ENCODE measurements at places on chromosomes 4 and X.

- DNase-seq: no peak
Measured at GRCh38 chrX:130626521-130626920, 224.7 kb downstream of the RBMX2 start.

GRCh38 chr4:162911349-162911748 is 255.3 kb downstream of the NAF1 start:
- no peak for DNase-seq

GRCh38 chr4:20288047-20288650 is 36.4 kb downstream of the SLIT2 start:
- DNase-seq: no peak

DNA sequence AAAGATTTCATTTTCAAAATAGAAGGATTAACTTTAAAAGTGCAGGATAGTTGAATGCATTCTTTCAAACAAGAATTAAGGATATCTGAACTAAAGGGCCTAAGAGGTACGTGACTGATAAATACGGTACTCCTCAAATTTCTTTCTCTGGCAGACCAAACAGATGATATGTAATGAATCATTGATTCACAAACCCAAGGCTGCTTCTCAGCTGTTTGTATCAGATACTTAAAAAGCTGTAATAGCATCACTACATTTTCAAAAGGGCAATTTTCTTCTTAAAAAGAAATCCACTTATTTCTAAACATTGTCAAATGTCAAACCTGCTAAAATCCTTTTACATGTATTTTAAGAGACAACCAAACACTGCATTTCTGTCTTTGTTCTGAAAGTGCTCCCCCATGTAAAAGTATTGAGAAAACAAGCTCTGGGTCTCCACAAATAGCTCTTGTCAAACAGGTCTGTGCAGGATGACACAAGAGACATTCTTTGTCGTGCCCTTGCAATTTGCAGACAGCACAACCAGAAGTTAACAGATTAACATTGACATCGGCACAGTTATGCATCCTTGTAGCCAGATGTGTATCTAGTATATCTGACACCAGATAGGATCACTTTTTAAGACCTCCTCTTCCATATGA is 82.0 kb downstream of the MANBA start:
- DNase-seq: no peak

DNA sequence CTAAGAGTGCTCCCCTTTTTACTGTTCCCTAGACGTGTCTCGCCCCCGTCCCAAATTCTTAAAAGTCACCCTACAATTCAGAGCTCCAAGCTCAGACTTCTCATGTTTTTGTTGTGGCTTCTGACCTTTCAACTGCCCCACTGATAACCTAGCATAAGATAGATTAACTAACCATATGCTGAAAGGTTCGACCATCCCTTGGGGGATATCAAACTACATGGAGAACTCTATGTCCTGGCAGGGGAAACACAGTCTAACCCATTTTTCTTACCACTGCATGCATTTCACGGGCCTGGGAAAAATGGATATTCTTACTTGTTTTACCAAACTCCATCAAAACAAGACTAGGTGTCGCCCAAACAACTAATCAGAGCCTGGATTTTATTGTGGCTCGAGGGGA is 236.4 kb upstream of the MID1 start:
- DNase-seq: no peak

DNA sequence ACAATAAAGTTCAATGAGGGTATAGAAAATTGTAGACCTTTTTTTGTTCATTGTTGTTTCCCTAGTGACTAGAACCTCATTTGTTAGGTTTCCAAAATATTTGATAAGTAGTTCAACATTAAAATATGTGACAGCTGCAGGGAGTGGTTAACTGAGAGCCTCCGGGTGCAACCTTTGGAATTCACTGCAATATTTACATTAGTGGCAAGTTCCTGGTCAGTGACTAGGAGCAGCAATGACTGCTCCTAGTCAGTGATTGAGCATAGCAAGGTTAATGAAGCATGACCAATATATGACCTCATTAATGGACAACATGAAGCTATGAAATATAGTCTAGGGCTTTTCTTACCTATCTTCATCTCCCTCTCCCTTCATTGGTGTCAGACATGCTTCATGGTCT is 65.8 kb upstream of the FAM47A start:
- no peak for DNase-seq

- no peak for DNase-seq
Measured at GRCh38 chrX:68945081-68945602, 116.3 kb downstream of the EFNB1 start.

- peak; percentile 23 for DNase-seq
Measured at GRCh38 chrX:1450361-1451161, 2.1 kb downstream of the ASMTL start.

GRCh38 chr4:76831711-76832373 is 66.1 kb downstream of the SOWAHB start:
- no peak for DNase-seq

GRCh38 chr4:7059662-7060061 is 8.2 kb downstream of the GRPEL1 start:
- no peak for DNase-seq

- DNase-seq: no peak
Measured at GRCh38 chr4:122027203-122027602, 75.3 kb upstream of the TRPC3 start.

GRCh38 chrX:6067600-6067999 is 161.1 kb downstream of the NLGN4X start:
- no peak for DNase-seq

- peak; percentile 48 for DNase-seq
Measured at GRCh38 chr4:2417765-2418649, at the start of gene ZFYVE28. TSS of gene ZFYVE28 (minus strand) at chr4:2418645. CDS start at chr4:2418323, 322 bp downstream.

DNA sequence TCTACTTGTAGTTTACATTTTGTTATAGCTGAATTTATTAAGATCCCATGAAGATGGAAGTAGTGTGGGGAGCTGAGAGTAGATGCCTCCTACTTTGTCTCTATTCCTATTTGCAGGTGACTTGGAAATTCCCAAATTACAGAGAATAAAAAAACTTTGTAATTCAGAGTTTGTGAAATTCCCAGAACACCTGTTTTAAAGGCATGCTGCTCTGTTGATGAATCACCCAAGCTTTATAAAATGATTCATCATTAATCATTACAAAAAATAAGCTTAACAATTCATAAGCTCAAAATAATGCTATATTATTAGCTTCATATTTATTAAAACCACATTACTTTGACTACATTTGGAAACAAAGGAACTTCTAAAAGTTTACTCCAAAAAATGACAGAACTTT is 856.3 kb downstream of the RPA4 start:
- no peak for DNase-seq

DNA sequence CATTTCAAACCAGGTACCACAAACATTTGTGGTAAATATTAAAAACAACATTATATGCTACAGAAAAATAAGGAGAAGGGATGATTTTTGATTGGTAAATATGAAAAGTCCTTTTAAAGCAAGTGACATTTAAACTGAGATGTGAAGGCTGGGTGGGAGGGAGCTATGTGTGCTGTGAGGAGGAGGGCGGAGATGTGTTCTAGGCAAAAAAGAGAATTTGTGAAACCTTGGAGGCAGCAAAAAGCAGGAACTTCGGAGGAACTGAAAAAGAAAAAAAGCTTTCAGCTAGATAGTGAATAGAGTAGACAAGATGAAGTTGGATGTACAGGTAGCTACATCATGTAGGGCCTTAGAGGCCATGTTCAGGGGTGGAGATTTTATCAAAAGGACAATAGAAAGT is 10.1 kb upstream of the ARAP2 start:
- no peak for DNase-seq

GRCh38 chr4:187181054-187181453 is 457.4 kb upstream of the FAT1 start:
- DNase-seq: no peak

DNA sequence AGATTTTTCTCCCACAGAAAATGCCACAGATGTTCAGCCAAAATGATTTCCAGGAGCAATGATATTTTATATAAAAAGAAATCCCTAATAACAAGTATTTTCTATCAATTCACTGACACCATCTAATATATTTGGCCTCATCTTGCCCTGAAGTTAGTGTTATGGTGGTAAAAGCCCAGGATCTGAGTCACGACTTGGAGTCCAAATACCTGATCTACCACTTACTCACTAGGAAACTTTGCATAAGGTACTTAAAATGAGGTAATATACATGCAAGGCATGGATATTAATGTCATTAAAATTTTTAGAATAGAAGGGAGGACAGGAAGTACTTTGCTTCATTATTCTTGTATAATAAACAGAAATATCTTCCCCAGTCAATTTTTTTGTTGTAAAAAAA is 16.3 kb downstream of the PPP3CA start:
- DNase-seq: no peak

- no peak for DNase-seq
Measured at GRCh38 chrX:71599965-71600364, 18.3 kb downstream of the CXCR3 start.

- DNase-seq: no peak
Measured at GRCh38 chr4:141046255-141046654, 87.0 kb downstream of the RNF150 start.

DNA sequence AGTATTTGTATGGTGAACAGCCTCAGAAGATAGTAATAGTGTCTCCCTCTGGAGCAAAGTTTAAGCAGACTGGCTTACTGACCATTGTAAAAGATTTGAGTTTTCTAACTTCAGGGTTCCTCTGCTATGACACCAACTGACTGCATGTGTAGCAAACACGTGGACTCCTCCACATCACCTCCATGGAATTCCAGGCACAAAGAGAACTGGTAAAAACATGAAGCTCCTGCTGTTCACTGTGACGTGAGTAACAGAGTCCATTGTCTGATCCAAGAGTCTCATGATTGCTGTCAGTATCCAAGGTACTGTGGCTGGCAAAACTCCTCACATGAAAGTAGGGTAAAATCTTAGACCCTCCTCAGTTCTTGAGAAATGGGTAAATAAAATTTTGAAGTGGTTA is 107.6 kb upstream of the FAM9B start:
- DNase-seq: no peak

DNA sequence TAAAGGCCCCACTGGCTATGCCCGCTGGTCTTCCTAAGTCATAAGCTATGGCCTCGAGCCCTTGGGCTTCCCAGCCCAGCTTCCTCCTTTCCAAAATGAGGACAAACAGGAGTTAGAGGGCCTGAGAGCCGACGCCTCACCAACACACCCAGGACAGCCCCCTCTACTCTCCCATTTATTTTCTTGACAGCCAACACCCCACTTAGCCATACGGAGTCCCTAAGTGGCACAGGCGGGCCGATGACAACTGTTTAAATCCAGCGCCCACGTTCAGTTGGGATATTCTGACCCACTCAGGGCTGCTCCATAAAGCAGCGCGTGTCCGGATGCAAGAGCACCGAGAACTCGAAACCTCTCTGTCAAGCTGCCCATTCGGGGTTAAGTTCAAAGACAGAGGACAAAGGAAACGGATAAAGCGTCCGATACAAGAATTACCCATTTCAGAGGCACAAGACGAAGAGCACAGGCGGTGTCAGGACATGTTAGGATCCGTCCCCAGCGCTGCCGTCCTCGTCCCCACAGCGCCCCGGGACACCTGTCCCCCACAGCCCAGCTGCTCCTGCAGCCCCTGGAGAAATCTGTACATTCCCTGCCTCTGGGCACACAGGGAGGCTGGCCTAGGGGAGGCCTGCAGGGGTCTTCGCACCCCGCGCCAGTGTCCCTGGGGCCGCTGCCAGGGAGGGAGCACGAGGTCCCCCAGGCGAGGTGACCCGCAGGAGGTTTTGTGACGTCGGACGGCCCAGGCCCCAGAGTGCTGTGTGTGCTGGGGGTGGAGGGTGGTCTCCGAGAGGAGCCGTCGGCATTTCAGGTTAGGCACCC is 1.2 kb downstream of the PRKX start:
- peak; percentile 30 for DNase-seq

DNA sequence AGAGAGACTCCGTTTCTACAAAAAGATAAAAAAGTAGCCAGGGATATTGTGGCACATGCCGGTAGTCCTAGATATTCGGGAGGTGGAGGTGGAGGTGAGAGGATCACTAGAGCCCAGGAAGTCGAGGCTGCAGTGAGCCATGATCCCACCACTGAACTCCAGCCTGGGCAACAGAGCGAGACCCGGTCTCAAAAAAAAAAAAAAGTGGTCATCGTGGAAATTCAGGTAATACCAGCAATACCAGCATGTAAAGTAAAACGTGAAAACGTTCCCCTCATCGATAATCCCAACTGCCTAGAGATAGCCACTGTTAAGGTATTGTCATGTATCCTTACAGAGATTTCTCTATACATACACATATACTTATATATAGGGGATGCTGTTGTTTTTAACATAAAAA is 1.5 kb downstream of the MAGT1 start:
- DNase-seq: no peak

- no peak for DNase-seq
Measured at GRCh38 chr4:7124689-7125442, 57.0 kb upstream of the GRPEL1 start.

- DNase-seq: no peak
Measured at GRCh38 chr4:72631296-72631695, 62.3 kb upstream of the ADAMTS3 start.

- no peak for DNase-seq
Measured at GRCh38 chr4:182600093-182600492, 317.1 kb downstream of the DCTD start.

GRCh38 chr4:159443975-159444374 is 341.1 kb downstream of the RAPGEF2 start:
- no peak for DNase-seq

DNA sequence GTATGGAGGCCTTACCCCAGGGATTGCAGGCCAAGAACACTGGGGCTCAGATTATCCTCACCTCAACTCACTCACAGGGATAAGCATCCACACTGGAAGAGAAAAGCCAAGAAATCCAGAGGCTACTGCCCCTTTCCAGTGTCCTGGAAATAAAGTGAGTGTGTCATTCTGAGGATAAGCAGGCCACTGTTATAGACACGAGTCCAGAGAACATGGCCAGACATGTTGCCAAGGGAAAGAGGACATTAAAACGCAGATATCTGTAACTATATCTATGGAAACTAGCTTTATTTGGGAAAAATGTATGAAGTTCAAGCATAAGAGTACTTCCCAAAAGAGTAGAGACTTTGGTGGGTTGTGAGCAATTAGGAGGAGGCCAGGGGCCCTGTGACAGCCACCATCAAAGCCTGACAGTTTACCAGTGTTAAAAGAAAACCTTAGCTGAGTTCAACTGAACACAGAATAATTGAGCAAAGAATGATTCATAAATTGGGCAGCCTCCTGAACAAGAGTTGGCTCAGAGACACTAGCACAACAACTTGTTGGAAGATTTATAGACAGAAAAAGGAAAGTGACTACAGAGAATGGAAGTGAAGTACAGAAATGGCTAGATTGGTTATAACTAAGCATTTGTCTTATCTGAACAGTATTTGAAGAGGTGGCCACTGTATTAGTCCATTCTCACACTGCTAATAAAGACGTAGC is 1222.2 kb downstream of the STIM2 start:
- DNase-seq: no peak
